ENCODE measurements at places on chromosomes 5 and 9. TPM values are rescaled to one million over a fixed set of nuclear protein-coding genes. Genes with fewer than 3 reads are reported as not detected.

GRCh38 chr9:38619556-38620447, 594 bp downstream of the ANKRD18A start:
- DNase-seq: no peak

CCL21 gene
- not detected for total RNA-seq

ITGA1 gene
- total RNA-seq: 83.1 TPM

OXCT1 gene
- total RNA-seq: 25.7 TPM

PPP3R2 gene
- not detected for total RNA-seq
